Stimulated activated CD8-positive, alpha-beta memory T cell treated with anti-CD3 and anti-CD28 coated beads, Interleukin-7, amount 100 ng/mL, for 1 hour (primary cell): ENCODE measurements at places on chromosomes 11 and 22.

DNA sequence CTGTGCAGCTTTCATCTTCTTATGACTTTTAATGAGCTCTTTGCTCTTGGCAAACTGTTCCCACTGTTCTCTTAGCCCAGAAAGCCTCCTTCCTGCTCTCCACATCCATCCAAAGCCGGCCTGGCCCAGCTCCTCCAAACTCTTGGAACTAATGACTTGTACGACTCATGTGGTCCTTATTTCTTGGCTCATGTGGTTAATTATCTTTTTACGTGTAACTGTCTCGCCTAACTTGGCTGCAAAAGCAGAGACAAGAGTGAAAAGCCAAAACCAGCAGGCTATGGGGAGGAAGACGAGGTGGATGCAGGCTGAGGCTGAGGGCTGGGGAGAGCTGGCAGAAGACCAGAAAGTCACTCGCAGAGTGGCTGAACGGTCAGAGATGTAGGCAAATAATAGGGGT, 5.5 kb downstream of the CSNK2A3 start:
- no peak for DNase-seq

DNA sequence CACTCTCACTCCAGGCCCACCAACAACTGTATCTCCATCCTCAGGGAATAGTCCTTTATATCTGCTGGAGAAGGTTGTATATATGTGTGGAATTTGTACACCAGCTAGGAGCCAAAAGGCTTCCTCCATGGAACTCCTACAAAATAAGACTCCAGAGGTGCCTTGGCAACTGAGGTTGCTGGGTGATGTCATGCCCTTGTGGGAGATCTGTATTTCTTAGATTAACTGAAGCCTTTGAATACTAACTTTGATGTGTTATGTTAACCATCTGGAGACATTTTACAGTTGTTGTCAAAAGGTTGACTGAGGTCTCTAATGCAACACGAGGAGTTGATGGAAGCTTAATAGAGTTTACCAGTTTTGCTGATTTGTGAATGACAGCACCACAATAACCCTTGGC, 139.5 kb upstream of the TTC12 start:
- DNase-seq: no peak

- no peak for DNase-seq
These were observed 259.4 kb downstream of the SWAP70 start for GRCh38 chr11:9923280-9923679.

DNA sequence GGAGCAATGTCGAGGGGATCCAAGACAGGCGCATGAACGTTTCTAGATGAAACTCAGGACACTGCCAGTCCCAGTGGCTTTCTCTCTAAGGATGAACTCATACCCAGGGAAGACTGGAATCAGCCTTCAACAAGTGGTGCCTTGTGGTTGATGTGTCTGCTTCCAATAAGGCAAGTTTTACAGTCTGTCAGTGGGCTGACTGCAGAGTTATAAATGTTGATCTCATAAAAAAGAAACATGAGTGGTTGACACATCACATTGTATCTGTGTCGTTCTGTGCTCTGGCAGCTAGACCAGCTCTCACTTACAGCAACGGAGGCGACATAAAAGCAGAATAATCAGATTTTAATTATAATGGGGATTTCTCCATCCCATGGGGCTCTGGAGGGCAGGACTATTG, 96.7 kb downstream of the SNX19 start:
- no peak for DNase-seq

DNA sequence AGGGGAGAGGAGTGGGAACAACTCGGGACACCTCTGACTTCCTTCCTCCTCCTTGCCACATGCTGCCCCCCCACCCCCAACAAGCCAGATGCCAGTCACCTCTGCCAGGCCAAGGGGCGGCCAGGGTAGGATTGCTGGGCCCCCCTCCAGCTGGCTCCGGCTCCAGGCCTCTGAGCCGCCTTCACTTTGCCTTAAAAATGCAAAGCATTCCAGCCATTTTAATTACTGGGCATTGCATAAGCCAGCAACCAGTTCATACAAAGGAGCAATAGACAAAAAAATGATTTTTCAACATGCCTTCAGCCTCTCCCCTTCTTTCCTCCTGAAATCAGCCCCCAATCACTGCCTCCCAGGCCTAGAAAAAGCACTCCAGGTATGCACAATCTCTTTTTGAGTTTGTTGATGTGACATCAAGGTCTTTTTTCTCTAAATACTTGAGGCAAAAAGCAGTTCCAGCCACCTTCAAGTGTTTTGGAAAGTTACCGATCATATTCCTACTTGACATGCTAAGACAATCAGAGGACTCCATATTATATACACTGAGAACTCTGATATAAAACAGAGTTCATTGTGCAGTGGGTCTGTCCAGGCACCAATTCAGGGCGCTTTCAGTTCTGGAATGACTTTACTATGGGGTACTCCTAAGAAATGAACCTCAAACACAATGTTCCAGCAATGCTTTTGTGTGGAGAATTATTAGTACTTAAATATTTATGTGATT, 12.4 kb upstream of the TIMP3 start:
- DNase-seq: no peak

DNA sequence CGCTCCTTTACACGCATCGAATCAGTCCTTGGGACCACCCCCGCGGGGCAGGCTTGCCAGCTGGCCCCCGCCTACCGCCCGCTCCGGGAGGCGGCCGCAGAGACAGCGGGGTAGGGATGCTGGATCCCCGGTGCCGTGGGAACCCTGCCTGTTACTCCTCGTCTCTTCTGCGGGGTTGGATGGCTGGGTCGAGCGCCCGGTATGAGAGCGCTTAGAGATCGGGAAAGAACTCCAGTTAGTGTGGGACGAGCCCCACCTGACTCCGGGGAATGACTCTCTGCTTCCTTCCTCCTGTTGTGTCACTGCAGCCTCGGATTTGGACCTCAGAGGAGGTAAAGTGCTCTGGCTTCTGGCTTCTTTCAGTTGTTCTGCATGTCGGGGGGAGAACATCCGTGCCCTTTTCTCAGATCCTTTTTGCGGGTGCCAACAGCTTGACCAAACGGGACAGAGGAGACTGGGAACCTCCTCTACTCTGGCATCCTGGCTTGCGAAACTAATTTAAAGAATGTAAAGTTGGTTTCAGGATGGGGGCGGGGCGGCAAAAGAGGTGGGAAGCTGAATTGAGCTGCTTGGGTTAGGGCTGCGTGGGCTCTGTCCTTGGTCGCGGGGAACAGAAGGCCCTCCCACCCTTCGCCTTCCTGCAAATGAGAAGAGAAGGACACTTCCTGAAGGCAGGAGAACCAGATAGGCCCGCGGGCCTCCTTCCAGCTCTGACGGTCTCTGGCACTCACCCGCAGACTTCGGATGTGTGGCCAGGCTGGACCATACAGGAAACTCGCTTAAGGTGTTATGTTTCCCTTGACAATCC, 938 bp downstream of the LAYN start:
- DNase-seq: no peak

DNA sequence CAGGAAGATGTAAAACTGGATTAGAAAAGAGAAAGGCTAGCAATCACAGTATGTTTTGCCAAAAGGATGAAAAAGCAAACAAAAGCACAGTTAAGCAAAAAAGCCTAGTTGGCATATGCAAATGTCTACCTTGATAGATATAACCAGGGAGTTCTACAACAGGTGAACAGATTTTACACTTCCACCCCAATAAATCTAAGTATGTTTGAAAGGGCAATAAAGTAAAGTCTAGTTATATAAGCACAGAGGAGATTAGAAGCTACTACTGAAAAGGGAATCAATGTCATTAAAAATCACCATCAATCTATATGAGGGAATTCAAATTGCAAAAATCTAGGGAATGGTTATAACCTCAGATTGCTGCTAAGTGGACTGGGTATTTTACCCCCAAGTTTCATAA, 49.7 kb downstream of the CELF1 start:
- DNase-seq: no peak

- DNase-seq: no peak
These were observed 1.3 kb upstream of the CLDN25 start for GRCh38 chr11:113778111-113778910.

- DNase-seq: no peak
These were observed 39.6 kb downstream of the NAT10 start for GRCh38 chr11:34145073-34145472.

DNA sequence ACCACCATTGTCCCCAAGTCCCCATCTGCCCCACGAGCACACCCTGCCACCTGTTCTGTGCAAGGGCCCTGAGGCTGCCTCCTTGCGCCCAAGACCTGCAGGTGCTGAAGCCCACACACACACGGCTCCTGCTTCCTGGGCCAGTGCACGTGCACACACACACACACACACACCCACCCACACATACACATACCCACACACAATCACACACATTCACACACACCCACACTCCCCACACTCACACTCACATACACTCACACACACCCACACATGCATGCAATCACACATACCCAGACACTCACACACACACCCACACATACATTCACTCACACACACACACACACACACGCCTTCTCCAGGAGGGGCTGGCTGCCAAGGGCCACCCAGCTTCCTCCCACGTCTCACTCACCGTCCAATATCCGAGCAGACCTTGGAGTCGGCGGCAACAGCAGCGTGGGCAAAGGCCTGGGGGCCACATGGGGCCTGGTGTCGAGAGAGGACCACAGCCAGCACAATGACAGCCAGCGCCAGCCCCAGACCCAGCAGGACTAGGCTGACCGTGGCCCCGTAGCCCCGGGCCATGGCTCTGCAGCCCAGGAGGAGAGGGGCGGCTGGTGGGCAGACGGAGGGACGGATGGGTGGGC, 616 bp downstream of the GGT5 start:
- no peak for DNase-seq

DNA sequence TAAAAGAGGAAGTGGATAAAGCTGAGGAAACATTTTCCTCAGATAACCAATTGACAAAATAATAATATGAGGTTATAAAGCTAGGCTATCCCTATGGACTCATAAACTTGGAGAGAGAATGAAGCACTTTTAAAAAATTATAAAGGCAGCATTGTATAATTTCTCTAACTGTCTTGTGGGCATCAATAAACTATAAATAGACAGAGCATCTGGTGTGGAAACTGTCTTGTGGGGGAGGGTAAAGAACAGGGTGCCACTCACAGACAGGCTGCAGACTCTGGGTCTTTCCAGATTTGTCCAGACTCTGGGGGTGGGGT, 333.5 kb downstream of the BUD13 start:
- no peak for DNase-seq

GRCh38 chr11:62245271-62245753, 3.3 kb downstream of the SCGB1D2 start:
- DNase-seq: no peak

GRCh38 chr11:87659807-87660206, 515.4 kb downstream of the RAB38 start:
- no peak for DNase-seq

DNA sequence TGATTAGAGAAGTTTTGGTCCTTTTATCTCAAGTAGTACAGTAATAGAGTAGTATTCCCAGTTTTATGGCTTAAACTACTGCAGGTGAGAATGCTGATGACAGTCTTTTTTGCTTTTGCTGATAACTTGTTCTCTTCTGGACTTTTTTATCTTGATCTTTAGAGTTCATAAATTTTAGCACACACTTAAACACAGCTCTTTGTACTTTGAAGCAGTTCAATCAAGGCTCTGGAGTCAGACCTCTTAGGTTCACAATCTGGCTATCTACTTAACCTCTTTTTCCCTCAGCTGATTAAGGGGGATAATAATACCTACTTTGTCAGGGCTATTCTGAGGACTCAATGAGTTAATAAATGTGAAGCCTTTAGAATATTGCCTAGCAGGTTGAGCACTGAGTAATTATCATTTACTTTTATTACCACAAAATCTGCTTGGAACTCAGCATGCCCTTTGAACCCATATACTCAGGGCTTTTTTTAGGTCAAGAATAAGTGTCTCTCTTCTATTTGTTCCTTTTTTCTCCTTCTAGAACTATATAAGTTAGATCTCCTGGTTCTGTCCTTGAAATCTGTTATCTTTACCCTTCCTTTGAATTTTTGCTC, 51.9 kb downstream of the CSTF3 start:
- DNase-seq: no peak

DNA sequence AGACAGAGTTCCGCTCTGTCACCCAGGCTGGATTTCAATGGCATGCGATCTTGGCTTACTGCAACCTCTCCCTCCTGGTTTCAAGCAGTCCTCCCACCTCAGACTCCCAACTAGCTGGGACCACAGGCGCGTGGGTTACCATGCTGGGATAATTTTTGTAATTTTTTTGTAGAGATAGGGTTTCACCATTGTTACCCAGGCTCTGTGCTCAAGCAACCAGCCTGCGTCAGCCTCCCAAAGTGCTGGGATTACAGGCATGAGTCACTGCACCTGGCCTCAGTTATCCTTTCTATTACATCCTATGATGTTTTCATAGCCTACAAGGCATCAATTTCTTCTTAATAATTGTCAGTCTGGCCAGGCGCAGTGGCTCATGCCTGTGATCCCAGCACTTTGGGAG, 36.5 kb downstream of the LRRC74B start:
- DNase-seq: no peak

DNA sequence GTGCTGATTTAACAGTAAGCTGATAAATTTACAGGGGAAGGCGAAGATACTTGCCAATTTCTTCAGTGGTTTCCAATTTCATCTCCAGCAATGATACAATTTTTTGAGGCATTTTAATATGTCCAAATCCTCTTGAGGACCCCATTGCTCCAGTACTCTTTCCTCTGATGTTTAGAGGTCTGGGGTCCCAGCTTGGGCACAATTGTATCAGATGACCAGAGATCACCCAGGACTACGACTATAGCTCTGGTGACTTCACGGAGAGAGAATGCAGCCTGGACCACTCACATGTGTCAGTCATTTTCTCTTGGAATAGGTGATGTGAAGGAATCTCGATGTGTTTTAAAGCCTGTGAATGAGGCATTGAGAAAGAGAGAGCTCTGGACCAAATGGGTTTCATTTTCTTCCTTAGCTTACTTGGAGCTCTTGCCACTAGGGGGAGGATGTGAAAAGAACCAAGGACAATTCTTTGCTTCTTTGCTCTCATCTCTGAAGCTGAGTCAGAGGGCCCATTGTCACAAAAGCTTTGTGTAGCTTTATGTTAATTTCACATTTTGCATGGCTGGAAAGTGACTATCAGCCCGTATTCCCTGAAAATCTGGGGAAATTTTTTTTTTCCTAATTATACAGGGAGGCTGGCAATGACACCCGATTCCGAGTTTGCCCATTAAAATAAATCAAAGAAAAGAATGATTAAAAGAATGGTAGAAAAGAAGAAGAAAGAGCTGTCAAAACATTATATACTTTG, 6.7 kb upstream of the CCDC90B start:
- DNase-seq: no peak

- DNase-seq: no peak
These were observed 41.4 kb downstream of the DNHD1 start for GRCh38 chr11:6538456-6538855.

DNA sequence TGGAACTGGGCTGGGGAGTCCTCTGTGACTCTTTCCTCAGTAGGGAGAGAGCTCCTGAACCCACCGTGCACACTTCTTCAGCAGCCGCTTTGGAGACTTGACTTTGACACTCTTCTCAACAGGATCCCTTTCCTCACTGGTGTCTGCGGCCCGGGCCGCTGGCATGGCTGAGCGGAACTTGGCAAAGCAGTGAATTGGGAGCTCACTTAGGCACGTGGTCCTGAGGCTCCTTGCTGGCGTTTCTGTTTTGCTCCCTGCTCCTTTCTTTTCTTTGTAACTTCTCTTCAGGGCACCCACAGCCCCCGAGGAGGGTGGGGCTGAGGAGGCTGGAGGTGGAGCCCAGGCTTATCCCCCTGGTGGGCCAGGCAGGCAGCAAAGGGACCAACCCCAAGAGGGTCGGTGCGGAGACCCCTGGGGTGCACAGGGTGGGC, 8.4 kb upstream of the KCNQ1OT1 start:
- no peak for DNase-seq

- DNase-seq: no peak
These were observed 253.7 kb upstream of the CHORDC1 start for GRCh38 chr11:90476442-90477007.
